ENCODE measurements at places on chromosomes 2 and 18.
A peak's percentile ranks its signal among the peaks of the same experiment; 100 is the strongest.

- no peak for DNase-seq
Measured at GRCh38 chr2:234044157-234044556, 6.3 kb upstream of the SPP2 start.

- DNase-seq = no peak
Measured at GRCh38 chr2:102718387-102719316, 43.2 kb upstream of the TMEM182 start.

DNA sequence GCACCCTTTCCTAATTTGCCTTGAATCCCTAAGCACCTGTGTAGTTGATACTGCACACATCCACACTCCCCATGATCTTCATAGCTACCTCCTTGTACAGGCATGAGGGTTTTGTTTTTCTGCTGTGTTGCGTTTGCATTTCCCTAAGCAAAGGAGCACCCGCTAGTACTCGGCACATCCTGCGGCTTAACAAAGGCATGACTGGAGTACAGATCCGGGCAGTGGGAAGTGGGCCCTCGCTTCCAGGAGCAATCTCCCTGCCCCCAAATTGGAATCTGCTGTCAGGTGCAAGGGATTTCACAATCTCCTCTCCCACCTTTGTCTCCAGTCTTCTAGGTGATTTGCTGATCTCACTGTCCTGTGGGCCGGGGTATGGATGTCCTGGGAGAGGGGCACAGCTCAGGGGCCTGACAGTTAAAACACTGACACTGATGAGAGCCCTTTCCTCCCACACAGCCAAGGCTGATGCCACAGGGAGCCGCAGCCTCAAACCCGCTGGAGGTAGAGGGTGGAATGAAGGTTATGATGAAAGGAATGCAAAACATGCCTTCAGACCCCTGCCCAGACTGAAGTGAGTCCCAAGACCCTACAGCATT, 98.7 kb upstream of the THOC1 start:
- no peak for DNase-seq

GRCh38 chr2:210562091-210562490, 5.7 kb downstream of the CPS1 start:
- no peak for DNase-seq

- no peak for DNase-seq
Measured at GRCh38 chr2:24917086-24917485, 3.0 kb downstream of the ADCY3 start.

DNA sequence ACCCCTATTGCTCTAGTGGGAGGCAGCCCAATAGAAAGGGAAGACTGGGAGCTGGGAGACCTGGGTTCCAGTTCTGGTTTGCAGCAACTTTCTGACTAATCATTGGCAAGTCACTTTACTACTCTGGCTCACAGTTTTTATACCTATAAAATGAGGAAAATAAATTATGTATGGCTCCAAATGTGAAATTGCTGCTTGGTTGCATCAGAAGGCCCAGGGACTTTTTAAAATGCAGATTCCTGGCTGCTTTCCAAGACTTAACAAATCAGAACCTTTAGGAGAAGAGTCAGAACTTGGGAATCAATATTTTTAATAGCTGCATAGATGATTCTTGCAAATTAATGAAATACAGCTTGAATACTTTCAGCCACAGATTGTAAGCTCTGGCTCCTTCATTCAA, 943.9 kb downstream of the EPHA4 start:
- no peak for DNase-seq

DNA sequence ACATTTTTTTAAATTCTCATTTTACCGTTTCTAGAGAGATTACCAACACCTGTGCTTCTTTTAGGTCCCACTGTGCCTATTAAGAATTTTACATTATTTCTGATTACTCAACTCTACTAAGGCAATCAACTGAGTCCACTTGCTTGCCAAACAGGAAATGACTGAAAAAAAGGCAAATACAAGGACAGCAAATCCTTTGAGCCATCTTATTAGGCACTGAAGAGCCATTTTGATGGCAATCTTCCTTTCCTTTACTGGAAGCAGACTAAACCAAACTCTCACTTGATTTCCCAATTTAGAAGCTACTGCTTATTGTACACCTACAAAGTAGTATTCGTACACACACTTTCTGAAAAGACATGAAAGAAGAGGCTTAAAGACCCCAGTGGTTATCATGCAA, 121.4 kb upstream of the COL3A1 start:
- no peak for DNase-seq

GRCh38 chr2:3563521-3563976, 5.4 kb upstream of the RNASEH1 start:
- DNase-seq = no peak

DNA sequence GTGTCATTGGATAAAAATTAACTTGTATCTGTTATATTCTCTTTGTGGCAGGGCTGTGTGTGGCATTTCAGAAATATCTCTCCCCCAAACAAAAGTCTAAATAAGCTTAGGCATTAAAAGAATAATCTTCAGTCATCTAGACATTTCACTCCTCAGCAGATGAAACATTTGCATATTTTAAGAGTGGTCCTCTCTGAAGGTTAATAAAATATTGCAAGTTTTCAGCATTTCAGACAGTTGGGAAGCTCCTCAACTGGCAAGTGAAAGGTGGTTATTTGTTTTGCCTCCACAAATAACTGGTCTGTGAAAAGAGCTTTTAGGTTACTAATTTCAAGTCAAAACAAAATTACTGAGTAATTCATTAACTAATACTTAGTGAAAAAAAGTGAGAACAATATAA, 462.6 kb downstream of the EPHA4 start:
- DNase-seq = no peak

GRCh38 chr18:9570255-9570654, 44.1 kb downstream of the PPP4R1 start:
- DNase-seq = no peak

DNA sequence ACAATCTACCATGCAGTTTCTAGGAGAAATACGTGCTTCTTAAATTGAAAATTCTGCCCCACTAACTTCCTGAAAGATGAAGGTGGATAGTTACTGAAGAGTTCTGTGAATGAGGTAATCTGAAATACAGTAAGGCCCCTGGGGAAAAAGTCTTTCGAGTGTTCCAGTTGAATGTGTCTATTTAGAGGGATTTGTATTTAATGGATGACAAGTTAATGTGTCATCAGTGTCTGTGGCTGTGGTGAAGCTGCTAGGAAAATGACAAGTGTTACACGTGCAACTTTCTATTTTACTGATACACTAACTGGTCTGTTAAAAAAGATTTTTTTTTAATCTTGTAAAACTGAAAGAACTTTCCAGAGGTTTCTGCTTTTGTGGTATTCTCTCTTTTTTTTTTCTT, 384.6 kb downstream of the STK39 start:
- DNase-seq = no peak

DNA sequence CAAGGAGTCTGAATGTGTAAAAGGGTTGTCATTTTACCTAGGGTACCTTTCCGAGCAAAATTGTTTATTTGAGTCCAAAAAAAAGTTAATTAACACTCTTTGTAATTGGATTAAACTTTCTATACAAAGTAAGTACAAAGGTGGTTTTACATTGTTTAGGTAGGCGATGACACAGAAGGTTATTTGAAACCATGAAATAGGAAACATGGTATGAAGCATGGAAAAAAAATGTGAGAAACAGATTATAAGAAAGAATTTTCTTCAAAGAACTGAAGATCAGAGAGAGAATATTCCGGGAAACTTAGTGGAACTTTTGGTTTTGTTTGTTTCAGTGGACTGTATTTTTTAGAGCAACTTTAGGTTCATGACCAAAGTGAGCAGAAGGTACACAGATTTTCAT, 32.7 kb downstream of the CARF start:
- DNase-seq = no peak

GRCh38 chr18:13192970-13193369, 25.6 kb upstream of the LDLRAD4 start:
- no peak for DNase-seq

GRCh38 chr2:121969166-121969565, 213.7 kb downstream of the TSN start:
- no peak for DNase-seq

GRCh38 chr2:188726626-188727247, 247.4 kb upstream of the COL3A1 start:
- no peak for DNase-seq

DNA sequence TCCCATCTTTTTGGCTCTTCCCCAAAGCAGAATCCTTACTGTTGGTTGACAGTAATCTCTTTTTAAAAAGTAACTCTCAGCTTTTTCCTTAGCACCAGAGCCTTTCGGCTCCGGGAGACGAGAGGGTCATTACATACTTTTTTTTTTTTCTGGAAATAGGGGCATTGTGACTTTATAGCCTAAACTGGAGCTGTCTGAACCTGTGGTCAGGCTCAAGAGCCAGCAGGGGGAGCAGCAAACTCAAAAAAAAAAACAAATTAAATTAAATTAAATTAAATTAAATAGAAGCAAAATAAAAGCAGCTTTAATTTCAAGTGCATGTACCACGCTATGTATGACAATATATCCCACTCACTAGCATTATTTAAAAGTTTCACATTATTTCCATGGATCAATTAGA, 156.6 kb downstream of the DTNA start:
- peak; percentile 6 for DNase-seq

- peak; percentile 28 for DNase-seq
Measured at GRCh38 chr18:45416168-45416567, 199.1 kb upstream of the SLC14A2 start.

GRCh38 chr2:96730212-96730611, 9.7 kb downstream of the LMAN2L start:
- DNase-seq = no peak

DNA sequence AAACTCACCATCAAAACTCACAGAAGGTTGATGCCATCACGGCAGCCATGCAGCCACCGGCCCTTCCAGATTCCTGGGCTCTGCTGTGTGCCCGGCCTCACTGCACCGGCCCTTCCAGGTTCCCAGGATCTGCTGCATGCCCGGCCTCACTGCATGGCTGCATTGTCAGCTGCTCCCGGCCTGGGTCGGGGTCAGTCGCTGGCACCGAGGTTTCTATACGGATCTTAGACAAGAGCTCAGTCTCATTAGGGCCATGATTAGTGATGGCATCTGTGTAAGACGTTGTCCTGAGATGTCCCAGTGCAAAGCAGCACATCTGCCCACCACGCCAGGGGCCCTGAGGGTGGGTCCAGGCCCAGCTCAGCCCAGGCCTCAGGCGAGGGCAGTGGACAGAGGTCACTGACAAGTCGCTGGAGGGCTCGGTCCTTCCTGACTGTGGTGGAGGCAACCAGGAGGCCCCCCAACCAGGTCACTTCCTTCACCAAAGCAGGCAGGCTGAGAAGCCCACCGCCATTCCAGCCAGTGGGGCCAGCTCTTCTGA, 29.4 kb downstream of the TMEM18 start:
- DNase-seq = no peak

GRCh38 chr18:78900938-78901909, 78.4 kb upstream of the SALL3 start:
- DNase-seq = no peak

GRCh38 chr2:15242936-15243461, 318.1 kb downstream of the NBAS start:
- no peak for DNase-seq

- DNase-seq = no peak
Measured at GRCh38 chr18:27411911-27412310, 226.8 kb upstream of the CHST9 start.

GRCh38 chr18:46939998-46940571, 22.7 kb downstream of the KATNAL2 start:
- no peak for DNase-seq

DNA sequence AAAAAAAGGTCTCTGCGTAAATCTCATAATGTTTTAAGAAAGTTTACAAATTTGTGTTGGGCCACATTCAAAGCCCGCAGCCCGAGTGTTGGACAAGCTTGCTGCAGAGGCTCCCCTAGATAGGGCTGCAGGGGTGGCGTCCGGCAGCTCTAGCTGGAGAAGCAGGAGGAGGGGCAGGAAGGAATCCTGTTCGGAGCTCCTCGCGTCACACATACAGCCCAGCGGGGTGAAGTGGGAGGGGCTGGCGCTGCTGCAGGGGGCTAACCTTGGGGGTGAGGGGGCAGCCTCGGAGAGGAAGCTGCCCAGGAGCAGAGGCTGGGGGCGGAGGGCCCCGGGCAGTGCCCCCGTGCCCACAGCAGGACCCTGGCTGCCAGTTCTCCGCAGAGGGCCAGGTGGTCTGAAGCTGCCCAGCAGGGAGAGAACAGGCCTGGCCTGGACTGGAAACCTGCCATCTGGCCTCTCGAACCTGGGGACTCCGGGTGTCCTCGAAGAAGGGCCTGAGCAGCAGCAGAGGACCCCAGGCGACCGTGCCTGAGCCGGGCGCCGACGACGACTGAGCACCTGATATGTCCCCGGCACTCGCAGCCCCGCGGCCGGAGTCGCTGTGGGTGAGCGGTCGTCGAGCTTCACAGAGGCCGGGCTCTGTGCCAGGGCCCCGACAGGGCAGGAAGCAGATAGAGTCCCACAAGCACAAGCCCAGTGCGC, 2.6 kb upstream of the GPR35 start:
- no peak for DNase-seq

DNA sequence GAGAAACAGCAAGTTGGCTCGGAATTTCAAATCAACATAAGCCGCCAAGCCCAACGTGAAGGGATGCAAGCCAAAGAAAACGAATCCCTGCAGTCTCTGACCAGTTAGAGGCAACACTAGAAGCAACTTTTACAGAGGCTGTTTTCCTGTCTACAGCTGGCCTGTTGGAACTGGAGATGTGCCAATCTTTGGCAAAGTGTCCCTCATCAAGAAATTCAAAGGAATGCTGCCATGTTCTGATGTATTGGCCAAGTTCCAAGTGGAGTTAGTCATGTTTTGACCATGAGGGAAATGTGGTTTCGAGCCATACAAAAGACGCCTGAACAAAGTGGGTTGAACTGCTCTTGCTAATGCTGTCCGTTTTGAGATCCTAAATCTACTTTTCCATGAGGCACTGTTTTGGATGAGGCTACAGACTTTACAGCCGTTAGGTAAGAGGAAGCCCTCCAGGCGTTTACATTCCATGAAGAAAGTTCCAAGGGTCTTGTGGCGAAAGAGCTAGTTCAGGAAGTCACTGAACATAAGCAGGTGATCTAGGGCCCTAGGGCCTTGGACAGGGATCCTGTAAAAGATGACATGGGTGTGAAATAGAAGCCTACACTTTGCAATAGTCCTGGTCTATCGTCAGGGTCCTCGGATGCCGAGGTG, 140.7 kb upstream of the PXDN start:
- DNase-seq = no peak

- DNase-seq = no peak
Measured at GRCh38 chr2:109481196-109481555, 132.6 kb downstream of the SEPTIN10 start.

DNA sequence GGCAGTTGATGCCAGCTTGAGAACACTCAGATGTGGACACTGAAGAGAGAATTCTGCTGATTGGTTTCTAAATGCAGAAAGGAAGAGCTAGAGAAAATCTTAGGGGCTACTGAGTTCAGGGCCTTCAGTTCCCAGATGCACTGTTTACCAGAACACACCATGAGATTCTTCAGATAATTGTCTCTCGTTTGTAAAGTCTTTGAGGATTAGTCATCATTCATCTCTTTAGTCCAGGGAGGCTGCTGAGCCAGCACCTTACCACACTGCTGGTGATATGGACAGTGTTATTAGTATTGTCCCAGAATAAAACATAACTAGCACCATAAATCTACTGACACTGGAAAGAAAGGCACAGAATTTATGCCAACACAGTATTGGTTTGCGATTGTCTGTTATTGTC, 690.8 kb upstream of the CELF4 start:
- no peak for DNase-seq
